ENCODE measurements at places on chromosomes 6 and 20.

GRCh38 chr6:128554302-128554701 lies 33.9 kb upstream of the PTPRK start:
- no peak for DNase-seq

- DNase-seq: no peak
Measured at GRCh38 chr6:99905209-99906106, 88.6 kb downstream of the MCHR2 start.

DNA sequence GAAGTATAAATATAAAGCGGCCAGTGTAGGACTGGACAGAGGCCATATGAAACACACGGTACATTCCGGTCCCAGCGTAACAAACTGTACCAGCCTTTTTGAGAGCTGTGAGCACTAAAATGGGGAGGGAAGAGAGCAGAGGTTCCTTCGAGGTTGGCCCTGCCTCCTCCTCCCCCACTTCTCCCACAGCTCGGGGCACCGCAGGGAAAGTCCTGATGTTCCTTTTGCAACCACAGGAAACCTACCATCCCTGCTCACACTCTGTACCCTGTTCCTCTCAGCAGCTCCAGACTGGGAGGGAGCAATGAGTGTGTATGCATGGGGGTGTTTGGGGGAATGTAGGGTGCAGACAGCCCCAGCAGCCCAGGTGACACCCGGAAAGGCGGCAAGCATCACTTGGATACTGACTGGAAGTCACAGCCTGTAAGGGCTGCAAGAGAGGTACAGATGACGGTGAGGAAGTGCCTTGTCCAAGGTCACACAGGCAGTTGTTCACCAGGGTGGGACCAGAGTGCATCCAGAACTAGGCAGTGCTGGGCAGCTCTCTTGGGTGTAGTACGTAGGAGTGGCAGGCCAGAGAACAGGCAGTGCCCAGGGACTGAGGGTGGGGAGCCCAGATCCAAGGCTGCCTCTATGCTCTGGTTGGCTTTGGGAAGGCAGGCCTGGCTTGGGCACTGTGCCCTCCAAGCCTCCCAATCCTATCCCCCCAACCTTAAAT lies 11.0 kb upstream of the ARMC12 start:
- DNase-seq: no peak

DNA sequence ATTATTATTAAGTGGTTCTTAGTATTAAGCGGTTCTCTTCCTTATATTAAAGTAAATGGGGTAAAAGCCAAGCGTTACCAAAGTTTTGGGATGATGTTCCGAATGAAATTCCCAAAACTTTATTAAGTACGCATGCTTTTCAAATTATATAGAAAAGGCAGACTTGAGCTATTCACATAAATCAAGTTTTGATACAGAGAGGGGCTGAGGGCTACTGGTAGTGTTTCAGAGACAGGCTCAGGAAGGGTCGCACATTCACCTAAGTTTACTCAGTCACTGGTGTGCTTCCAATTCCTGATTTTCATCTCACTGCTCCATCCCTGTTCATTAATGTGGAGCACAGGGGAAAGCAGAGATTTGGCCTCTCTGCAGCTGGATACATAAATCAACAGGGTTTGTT lies 652.2 kb downstream of the QKI start:
- DNase-seq: no peak

- DNase-seq: no peak
Measured at GRCh38 chr6:163346497-163346961, 68.0 kb upstream of the QKI start.

GRCh38 chr6:144602523-144603180 lies 317.5 kb downstream of the UTRN start:
- DNase-seq: no peak
